ENCODE measurements at places on chromosomes 16 and 17.
A peak's percentile ranks its signal among the peaks of the same experiment; 100 is the strongest.

DNA sequence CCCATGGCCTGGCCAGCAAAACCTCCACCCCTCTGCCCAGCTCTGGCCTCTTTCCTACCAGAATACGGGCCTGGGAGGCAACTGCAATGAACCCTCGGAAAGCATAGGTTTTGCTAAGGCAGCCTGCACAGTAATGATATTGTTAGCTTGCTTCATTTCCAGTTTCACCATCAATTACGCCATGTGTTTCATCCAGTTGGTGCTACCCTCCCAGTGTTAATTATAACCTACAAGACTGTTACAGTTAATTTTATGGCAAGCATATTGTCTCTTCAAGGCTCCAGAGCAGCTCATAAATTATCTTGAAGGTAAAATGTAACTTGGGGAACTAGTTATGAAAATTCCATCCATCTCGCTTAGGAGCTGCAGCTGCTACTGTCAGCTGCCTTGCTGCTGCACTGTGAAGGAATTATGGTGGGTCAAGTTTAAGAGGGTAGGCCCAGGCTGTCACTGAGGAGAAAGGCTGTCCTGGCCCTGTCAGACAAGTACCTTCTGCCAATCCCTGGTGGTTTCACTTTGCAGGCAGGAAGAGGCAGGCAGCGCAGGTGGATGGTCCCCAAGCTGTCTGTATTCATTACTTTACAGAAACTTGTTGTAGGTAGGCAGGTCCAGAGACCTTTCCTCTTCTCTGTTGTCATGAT is 242.9 kb downstream of the FTO start:
- DNase-seq, result no peak

GRCh38 chr17:9298135-9298534 is 276.8 kb downstream of the NTN1 start:
- DNase-seq, result no peak

GRCh38 chr17:64084086-64084939 is 45.6 kb downstream of the ERN1 start:
- DNase-seq, result no peak

DNA sequence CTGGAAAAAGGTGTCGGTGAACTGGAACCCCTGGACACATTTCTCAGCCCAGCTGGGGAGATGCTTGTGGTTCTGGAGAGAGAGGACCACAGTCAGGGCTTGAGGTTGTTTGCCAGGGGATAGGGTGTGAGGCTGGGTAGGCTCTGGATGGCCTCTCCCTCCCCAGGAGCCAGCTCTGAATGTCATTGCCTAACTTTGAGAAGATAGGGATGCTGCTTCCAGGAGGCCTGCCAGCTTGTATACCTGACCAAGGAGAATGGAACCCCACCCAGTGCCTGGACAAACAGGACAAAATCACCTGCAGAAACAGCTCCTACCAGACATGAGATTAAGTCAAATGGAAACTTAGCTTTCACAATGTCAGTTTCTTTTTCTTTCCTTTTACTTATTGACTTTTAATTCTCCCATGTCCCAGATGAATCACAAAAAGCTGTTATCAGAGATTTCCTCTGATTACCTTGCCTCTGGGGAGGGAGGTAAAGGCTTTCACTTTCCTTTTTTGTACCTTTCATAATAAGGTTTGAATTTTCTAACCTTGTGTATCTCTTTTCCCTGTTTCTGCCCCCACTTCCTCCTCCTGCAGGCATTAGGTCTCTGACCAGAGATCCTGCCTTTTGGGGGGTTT is 29.8 kb upstream of the PLLP start:
- no peak for DNase-seq

DNA sequence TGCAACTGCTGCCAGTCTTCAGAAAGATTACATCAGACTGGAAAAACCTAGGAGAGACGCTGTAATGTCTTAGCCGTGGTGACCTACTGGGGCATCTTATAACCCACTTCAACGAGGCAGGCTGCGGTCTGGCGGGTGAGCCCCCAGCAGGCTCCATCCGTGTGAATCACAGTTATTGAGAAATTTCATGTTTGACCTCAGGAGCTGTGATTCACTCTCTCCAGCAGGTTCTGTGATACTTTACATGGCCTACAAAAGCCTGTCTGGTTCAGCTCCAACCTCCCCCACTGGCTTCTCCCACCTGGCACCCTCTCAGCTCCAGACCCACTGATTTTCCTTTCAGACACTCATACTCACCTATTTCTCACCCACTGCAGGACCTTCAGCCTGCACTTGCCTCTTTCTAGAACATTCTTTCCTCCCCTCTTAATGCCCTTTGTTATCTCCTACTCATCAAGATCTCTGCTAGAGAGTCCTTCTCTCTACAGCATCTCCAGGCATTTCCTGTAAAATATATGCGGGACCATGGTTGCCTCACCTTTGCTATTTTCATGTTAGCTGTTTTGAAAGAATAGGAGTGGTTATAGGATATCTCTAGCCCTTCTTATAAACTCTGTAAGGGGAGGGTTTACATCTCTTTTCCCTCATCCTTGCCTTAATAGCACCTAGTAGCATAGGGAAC is 227.9 kb downstream of the MAF start:
- no peak for DNase-seq

DNA sequence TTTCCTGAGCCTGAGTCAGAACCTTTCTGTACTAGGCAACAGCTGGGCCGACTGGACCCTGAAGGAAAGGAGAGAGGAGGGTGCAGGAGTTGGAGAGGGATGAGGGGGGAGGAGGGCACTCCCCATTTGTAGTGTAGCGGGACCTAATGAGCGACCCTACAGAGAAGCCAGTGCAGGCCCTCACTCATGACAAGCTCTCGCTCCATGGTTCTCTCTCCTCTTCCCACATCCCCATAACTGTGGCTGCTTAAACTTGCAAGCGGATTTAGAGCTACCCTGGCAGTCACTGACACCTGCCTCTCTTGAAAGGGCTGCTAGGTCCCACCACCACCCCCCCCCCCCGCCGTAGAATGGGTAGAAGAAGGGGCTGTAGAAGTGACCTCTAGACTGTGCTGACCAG is 14.5 kb downstream of the NKD1 start:
- DNase-seq, result no peak

DNA sequence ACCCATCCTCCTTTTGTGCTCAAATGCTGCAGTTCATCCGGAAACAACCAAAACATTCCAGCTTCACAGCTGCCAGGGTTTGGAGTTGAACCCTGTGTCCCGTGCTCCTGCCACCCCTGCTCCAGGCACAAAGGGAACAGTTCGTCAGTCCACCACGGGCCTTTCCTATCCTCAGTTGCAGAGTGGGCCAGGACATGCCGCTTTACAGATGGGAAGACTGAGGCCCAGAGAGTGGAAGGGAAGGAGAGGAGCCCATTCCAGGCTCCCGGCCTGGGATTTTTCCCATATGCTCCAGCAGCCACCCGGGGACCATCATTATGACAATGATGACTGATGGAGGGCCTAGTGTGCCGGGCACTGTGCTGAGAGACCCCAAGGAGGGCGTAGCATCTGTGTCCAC is 27.6 kb downstream of the RAI1 start:
- DNase-seq, result no peak

DNA sequence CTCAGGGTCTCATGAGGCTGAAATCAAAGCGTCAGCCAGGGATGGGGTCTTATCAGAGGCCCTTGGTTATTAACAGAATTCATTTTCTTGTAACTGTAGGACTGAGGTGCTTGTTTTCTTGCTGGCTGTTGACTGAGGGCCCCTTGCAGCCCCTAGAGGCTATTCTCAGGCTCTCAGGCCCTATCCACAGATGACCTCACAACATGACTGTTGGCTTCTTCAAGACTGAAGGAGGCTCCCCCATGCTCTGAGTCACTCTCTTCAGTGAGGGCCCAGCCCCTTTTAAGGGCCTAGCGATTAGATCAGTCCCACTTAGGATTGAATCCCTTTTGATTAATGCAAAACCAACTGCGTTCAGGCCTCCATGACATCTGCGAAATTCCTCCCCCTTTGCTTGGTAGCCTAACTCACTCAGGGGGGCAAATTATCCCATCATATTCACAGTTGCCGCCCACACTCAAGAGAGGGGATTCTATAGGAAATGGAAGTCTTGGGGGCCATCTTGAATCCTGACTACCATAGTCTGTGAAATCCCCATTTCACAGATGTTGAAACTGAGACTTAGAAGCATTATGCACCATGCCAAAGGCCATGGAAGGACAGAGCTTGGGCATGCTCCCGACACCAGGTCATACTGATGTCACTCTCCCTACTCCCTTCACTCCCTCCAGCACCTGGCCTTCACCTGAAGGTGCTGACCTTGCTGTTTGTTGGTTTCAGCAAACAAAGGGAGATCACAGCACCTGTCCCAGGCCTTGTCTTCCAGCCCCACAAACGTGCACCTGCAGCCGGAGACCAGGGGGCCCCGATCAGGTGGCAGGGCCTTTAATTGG is 592.3 kb downstream of the MAF start:
- no peak for DNase-seq

- DNase-seq, result no peak
These were observed 98.0 kb downstream of the CDK5R1 start for GRCh38 chr17:32584792-32585191.

DNA sequence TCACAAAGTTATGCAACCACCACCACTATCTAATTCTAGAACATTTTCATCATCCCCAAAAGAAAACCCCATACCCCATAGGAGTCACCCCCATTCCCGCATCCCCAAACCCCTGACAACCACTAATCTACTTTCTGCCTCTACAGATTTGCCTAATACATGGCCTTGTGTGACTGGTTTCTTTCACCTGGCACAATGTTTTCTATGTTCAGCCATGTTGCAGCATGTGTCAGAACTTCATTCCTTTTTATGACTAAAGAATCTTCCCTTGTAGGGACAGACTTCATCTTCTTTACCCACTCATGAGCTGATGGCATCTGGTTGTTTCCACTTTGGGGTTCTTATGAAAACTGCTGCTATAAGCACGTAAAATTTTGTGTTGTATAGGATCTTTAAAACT is 34.6 kb downstream of the CYTH1 start:
- no peak for DNase-seq

- DNase-seq, result no peak
These were observed 44.7 kb downstream of the SREBF1 start for GRCh38 chr17:17792037-17792550.

- DNase-seq, result no peak
These were observed 593 bp downstream of the CDIPT start for GRCh38 chr16:29862383-29862883.

DNA sequence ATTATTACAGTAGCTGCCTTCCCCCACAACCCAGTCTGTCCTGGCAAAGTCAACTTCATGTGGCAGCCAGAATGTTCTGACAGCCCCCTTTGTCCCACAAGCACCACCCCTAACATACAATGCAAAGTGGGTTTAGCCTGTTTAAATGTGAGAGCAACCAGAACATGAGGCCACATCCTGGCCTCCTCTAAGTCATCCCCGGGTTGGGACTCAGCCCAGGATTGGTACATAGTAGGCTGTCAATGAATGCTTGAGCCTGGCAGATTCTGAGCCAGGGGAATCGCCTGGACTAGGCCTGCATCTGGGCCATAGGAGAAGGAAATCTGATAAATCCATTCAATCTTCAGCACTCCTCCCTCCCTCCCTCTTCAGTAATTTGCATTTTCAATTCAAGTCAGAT is 4.3 kb upstream of the ITGA3 start:
- DNase-seq, result no peak

DNA sequence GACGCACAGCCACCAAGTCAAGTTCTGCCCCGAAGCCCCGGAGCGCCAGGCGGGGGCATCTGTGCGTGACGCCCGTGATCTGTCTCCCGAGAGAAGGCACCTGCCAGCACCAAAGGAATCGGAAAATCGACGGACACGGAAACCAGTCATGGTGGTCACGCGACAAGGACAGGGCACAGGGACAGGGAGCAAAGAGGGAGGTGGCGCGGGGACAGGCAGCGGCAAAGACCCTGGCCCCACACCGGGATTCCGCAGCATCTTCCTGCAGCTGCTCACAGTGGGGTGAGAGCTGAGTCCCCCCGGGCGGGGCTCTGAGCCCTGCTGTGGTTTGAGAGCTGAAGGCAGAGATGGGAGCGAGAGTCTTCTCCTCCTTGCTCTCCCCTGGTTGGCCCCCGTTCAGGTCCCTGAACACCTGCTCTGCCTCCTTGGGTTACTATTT is 56.4 kb downstream of the ABR start:
- DNase-seq, result no peak

DNA sequence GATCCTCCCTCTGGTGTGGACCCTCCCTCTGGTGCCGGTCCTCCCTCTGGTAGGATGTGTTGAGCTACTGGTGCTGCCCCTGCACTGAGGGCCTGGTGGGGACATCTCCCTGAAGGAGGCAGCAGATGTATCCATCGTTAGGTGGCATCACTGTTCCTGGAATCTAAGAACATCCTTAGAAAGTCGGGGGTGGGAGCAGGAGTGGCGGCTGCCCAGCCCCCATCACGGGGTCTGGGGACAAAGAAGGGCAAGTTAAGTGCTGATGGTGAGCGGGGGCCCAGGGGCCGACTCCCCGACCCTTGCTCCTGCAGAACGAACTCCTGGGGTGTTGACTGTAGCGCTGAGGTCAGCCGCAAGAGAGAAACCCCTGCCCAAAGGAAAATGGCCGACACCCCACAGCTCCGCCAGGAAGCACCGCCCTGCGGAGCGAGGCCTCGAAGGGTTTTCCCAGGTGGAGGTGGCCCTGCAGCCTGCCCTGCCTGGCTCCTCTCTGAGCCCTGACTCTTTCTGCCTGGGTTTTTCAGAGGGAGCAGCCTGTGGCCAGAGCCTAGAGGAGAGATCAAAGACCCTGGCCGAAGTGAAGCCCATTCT is 5.5 kb downstream of the CTU2 start:
- DNase-seq, result no peak

- no peak for DNase-seq
These were observed 196.2 kb downstream of the LGALS9B start for GRCh38 chr17:20271011-20271610.

GRCh38 chr16:8605554-8605953 is 15.2 kb upstream of the TMEM114 start:
- DNase-seq, result no peak

DNA sequence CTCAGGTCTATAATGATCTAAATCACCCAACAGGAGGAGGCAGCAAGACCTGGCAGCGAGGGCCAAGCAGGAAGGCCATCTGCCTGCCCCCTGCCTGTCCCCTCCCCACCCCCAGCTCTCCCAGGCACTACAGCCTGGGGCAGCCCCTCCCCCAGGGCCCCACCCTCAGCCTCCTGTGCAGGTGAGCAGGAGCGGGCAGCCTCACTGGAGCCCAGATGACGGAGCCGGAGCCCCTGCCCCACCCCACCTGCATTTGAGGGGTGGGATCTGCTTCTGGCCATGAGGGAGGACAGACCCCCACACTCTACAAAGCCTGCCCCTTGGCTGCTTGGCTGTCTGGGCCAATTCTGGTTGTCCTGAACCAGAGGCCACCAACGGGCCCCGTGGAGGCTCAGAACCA is 12.4 kb upstream of the BAHCC1 start:
- peak; percentile 48 for DNase-seq

- peak; percentile 94 for DNase-seq
These were observed at the start of gene TP53 for GRCh38 chr17:7687072-7687907. Gene TP53 (minus strand): TSS chr17:7687490. CDS start chr17:7676594, 10,896 bp downstream.

DNA sequence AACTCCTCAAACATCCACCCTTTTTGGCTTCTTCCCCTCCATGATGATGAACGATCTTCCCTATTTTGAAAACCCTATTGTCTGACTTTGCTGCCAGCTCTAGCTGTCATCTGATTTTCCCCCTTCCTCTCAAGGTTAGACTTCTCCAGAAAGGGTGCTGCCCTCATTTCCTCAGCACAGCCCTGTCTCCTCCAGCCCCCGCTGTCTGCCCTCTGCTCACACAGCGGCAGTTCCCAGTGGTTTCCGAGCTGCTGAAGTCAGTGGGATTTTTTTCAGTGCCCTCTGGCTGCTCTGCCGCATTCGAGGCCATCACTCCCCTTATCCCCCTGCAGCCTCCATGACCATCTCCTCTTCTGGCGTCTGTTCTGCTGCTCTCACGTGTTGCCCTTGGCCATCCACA is 26.6 kb upstream of the C17orf107 start:
- no peak for DNase-seq

GRCh38 chr16:12661656-12662172 is 142.0 kb downstream of the CPPED1 start:
- peak; percentile 79 for DNase-seq

All from ecto neural progenitor cell (in vitro differentiated cells).